ENCODE measurements at places on chromosomes 7 and 10.

GRCh38 chr10:101415884-101416283, 61.9 kb downstream of the BTRC start:
- no peak for DNase-seq

- no peak for DNase-seq
Measured at GRCh38 chr10:121155742-121156474, 304.7 kb downstream of the WDR11 start.

DNA sequence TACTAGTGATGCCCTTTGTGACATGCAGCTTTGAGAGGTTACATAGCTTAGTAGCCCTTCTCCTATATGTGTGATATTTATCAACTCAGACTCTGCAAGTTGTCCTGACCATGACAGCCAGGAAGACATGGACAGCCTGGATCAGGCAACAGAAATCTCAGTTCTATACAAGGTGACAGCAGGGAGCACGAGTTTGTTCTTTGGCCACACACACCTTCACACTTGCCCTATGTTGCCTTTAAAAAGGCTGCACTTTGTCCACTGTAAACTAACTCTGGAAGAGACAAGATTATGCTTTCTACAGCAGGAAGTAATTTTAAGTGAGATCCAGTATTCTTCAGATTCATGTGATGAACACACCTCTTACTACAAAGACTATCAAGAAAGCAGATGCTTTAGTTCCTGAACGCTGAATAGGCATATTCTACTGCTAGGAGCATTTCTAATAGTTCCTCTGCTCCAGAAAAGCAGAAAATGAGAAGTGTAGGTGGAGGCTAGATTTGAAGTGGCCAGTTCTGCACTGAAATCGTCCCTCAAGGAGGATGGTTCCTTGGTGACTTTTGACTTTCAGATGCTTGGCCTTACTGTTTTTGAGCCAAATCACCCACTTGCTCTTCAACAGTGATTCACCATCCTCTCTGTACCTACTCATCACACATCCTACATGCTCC, 239.2 kb downstream of the COBL start:
- no peak for DNase-seq

- DNase-seq = no peak
Measured at GRCh38 chr10:124689911-124690498, 54.2 kb downstream of the FAM53B start.

DNA sequence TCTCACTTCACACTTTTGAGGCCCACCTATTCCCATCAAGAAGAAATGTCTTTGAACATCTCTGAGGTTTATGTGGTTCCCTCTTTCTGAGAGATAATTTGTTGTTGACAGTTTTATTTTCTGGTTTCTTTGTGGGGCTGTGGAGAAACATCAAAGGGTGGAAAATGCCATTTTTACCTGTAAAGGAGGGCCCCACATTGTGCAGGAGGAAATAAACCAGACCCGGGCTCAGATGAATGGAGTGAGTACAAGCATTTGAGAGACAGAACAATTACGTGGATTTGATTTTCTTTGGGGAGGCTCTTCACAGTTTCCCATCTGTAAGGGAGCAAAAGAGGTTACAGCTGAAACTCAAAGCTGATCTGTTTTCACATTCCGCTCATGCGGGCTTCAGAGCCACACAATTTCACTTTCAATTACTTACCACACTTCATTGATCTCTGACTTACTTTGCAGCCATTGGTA, 29.8 kb downstream of the ITPRIP start:
- DNase-seq = peak; percentile 22

GRCh38 chr10:5565205-5565545, 40.4 kb downstream of the CALML3 start:
- DNase-seq = no peak

- no peak for DNase-seq
Measured at GRCh38 chr7:67343572-67343971, 346.9 kb downstream of the TYW1 start.

- DNase-seq = no peak
Measured at GRCh38 chr7:55026086-55026790, 7.4 kb downstream of the EGFR start.

- DNase-seq = no peak
Measured at GRCh38 chr10:116891208-116891607, 41.9 kb downstream of the ENO4 start.

DNA sequence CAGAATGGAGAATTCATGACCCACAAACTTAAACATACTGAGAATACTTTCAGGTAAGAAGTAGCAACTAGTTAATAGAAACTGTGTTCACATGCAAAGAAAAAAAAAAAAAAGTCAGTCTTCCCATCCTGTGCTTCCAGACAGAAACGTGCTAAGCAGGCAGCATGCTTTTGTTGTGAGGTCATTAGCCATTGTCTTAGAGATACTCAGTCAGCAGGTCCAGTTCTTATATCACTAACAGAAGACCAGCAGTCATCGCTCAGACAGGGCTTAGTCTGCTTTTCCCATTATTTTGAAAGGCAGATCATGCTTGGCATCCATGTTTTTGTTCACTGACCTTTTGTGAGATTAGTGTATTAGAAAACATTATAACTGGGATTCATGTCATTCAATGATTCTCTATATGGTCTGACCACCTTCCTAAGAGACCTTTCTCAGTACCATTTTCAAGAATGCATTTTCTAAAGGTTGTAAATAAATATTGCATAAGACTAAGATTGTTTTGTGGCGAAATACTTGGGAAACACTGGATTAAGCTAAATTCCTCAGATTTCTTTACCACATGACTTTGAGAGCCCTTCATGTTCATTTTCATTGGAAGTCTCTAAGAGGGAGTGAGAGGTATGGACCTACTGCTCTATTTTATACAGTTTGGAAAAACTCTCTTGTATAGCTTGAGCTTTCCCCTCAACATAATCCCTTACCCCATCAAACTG, 45.0 kb upstream of the AGBL3 start:
- DNase-seq = no peak

DNA sequence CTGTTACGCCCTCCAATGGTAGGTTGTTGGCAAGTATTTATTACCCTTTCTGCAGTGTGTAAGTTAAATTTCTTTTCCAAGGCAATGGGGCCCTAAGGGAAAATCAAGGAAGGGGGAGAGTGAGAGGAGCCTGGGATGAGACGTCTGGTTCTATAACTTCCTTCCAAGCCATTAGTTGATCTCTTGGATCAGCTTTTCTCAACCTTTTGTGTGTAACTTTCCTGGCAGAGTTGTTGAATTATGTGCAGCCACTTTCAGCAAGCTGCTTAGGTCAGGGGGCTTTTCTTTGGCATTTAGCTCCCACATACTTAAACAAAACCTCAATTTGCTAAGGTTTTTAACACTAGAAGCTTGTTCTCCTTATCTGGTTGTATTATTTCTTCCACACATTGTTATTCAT, 127.1 kb downstream of the NXPH1 start:
- DNase-seq = no peak

GRCh38 chr10:99742701-99743100, 10.7 kb downstream of the CUTC start:
- no peak for DNase-seq

DNA sequence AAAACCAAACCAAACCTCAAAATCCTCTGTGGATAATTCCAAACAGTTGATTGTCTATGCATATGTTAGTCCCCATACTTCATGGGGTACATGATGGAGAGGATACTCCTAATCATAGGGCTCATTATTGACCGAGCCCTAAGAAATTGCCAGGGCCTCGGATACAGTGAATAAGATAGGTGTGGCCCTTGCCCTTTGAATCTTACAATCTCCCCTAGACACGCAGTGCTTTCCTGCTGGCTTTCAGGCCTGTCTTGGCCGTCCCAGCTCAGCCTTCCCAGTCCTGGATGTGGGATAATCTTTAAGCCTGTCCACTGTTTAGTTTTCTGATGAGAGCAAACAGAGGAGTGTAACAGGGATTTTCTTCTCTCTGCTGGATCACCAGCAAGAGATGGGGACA, 161.8 kb downstream of the TMEM178B start:
- DNase-seq = no peak

- no peak for DNase-seq
Measured at GRCh38 chr10:18194634-18195033, 54.4 kb downstream of the CACNB2 start.

- peak; percentile 9 for DNase-seq
Measured at GRCh38 chr10:43078986-43079273, 2.1 kb downstream of the RET start.

GRCh38 chr10:55358539-55358938, 557.5 kb upstream of the PCDH15 start:
- no peak for DNase-seq

DNA sequence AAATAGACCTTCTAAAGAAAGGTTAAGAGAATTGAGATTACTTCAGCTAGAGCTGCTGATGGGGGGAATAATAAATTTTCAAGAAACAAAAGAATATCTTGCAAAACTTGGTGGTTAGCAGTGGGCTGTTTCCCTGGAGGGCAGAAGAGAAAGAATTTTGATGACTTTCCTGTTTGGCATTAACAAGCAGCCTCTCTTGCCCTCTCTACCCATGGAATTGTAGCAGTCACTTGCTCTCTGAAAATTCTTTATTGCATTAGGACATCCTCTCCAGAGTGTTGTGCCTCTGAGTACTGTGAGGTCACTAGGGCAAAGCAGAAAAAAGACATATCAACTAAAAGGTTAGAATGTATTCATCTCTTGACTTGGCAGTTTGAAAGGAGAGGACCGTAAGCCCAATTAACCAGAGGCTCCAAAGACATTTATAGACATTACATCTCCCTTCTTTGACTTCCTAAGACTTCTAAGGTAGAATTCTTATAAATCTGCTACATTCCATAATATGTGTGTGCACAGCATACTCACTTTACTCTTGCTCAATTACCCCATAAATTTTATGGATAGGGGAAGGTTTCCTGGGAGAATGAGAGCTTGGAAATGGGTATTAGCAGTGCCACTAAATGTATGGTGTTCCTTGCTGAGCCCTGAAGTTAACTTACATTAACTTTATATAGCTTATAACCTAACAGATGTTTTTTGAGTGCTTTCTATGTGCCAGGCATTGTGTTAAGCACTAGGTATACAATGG, 215.3 kb downstream of the KIF20B start:
- no peak for DNase-seq

- no peak for DNase-seq
Measured at GRCh38 chr10:87753995-87754866, 63.8 kb downstream of the ATAD1 start.

DNA sequence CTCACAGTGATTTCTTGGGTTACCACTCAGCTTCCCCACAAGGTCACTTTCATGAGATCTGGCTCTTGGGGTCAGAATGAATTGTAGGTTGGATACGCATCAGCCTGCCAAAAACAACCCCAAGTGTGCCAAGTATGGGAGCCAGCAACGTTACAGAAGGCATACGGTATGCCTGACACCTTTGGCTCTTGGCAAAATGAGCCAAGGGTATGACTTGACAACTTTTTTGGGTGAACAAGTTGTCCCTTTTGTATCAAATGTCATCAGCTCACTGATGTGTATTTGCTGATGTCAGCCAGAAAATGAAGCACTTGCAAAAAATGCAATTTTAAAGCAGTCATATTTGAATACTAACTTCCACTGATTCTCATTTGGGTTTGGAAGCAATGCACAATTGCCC, 168.4 kb downstream of the CACNB2 start:
- no peak for DNase-seq

GRCh38 chr7:100914879-100915447, 19.3 kb upstream of the ACHE start:
- DNase-seq = no peak

DNA sequence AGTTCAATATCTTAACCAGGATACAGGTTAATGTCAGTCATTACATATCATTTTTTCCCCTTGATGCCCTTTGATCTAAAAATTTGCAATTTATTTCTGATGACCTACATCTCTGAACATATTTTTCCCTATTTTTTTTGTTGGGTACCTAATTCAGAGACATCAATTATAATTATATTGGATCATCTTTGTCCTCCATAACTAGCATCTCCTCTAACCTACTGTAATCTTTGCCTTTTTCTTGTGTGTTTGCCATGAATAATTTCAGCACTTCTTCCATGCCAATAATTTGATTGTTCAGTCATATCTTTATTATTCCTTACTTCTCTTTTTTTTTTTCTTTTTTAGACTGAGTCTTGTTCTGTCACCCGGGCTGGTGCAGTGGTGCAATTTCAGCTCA, 39.2 kb upstream of the FGFR2 start:
- DNase-seq = no peak

- no peak for DNase-seq
Measured at GRCh38 chr7:5448378-5449037, 24.9 kb upstream of the TNRC18 start.

DNA sequence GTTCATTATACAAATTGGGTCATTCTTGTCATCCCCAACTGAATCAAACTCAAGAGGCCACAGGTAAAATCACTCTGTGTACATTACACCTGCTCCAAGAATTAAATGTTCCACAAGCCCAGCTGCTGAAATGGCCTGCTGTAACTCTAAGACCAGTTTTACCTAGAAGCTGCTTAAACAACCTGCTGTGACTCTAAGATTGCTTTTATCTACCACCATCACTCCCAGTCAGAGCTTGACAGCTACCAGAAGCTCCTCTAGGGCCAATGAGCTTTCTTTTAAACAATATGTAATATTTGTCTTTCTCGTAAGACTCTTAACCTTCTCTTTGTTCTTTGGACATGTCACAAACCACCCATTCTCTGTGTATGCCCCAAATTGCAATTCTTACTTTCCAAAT, 141.8 kb upstream of the LRGUK start:
- no peak for DNase-seq

GRCh38 chr10:63723741-63724140, 202.5 kb downstream of the REEP3 start:
- DNase-seq = no peak

- no peak for DNase-seq
Measured at GRCh38 chr7:50851891-50852290, 69.2 kb upstream of the GRB10 start.

- no peak for DNase-seq
Measured at GRCh38 chr7:16400893-16401275, 20.5 kb downstream of the CRPPA start.

DNA sequence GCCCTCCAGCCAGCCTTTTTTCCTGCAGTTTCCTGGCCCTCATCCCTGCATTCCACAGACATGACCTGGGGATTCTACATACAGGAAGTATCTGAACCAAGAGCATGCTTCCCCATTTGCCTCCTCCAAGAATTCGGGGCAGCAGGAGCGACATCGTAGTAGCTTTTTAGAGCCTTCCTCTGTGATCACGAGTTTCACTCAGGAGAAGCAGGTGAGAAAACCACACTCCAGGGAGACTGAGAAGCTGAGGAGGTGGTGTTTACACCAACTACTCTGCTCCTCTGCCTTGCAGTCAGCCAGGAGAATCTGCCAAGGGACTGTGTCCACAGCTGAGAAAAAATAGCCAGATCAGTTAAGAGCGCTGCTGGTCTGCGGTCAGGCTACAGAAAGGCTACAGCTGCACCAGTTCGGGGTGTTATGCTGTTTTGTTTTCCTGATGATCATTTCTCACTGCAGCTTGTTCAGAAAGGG, 54.1 kb downstream of the HSPA12A start:
- DNase-seq = no peak

- no peak for DNase-seq
Measured at GRCh38 chr7:106312906-106313305, 28.1 kb upstream of the NAMPT start.

GRCh38 chr10:17238445-17239291, 10.6 kb downstream of the VIM start:
- DNase-seq = no peak

GRCh38 chr10:126476246-126476645, 88.0 kb upstream of the ADAM12 start:
- no peak for DNase-seq
